ENCODE measurements at places on chromosomes 5 and 9. TPM values are rescaled to one million over a fixed set of nuclear protein-coding genes. Genes with fewer than 3 reads are reported as not detected.

DNA sequence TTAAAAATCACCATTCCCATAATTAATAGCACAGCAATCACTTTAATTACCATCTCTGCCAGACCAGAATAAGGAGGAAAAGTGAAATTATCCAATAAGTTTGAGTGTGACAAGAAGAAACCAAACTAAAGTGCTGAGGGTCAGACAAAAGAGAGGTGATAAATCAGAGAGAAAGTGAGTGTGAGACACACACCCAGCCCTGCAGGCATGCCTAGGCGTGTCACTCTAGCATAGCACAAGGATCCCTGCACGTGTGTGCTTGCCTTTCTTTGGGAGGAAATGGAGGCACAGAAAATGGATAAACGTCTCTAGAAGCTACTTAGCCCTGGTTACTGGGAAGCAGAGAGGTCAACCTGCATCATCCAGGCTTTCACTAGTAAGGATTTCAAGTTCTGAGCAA is 56.2 kb downstream of the SEMA6A start:
- DNase-seq: peak; percentile 38

EXOC3 gene
- total RNA-seq: 240 TPM

DNA sequence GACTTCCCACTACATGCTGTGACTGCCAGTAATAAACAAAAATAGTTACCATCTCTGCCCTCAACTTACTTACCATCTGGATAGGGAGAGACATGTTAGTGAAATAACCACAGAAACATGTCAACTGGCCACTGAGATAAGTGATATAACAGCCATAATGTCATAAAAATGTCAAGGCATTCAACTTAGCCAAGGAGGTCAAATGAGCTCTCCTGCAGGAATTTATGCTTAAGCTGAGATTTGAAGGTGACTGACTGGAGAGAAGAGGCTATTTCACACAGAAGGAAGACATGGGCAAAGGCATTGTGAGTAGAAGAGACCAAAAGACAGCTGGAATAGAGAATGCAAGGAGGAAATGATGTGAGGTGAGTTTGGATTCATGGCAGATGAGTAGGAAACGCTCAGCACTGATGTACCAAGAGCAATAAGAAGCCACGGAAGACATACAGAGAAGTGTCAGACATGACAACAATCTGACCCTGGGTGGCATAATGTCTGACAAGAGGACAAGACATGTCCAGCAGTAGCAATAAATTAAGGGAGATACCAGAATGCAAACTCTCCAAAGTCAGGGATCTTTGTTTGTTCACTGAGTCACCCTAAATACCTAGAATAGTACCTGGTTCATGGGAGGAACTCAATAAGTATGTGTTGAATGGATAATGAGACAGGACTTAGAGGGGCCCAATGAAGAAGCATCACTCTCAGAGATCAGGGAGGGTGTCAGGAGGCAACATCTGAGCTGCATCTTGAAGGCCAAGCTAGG is 318.8 kb downstream of the ACTL7B start:
- no peak for DNase-seq

DNA sequence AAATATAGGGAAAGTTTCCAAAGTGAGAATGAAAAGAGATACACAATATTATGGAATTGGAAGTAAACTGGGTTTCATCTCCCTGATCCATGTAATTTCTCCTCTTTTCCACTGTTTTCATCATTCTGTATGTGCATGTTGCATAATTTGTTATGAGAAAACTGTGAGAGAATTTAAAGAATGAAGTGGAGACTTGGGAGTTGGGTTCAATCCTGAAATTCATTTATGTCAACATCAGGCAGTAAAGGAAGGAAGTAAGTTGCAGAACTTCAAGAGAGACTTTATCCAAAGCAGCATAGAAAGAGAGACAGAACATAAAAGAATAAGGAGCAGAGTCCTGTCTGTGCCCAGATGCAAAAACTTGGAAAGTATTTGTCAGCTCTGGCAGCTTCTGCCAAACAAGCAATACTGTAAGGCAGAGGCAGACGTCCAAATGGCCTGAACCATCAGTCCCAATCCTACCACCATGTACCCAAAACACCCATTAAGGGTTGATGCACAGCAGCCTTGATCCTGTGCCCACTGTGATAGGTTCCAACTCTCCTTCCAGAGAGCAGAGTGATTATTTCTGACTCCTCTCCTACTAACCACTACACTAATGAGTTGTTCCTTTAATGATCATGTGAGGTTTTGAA is 425.3 kb upstream of the CDH6 start:
- DNase-seq: no peak

DNA sequence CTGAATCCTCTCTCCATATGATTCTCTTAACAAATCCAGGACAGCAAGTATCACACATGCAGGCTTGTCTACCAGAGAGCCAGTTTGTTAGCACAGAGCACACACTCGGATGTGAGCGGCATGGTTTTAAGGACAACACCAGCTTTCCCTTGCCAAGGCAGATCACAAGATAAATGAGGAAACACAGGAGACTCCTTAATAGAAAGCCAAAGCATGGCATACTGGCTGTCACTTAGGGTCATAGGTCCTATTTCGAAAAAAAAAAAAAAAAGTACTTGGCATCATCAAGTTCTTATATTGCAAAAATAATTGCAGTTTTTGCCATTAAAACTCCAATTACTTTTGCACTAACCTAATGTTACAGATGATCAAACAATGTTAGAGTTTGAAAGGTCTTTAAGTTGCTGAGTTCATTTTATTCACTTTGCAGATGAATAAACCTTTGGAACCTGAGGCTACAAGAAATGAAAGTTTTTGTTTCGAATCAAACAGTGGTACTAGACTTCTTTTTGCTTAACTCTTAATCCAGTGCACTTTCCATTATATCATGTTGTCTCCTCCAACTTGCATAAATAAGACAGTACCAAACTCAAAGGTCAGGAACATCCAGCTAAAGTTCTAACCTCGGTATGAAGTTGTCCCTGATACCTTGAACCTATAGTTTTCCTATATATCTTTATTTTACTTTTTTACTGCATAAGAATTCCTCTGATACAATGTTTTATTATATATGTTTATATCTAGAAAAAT is 138.5 kb downstream of the MPDZ start:
- no peak for DNase-seq

CATSPER3 gene
- total RNA-seq: 4.1 TPM

DNA sequence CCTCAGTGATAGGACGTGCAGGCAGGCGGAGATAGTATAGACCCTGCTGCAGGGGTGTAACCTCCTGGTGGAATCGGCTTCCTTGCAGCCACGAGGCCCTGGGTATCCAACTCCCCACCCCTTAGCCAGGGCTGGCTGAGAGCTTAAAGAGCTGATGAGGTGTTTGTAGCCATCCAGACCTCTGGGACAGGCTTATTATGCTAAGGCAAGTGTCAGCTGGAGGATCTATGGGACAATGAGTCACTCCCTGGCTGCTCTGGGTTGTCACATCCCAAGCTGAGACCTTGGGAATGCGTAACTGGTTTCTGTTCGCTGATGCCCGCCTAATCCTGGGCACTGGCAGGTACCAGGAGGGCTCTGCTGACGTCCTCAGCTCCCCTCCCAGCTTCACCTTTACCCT is 38.9 kb downstream of the DAB2IP start:
- DNase-seq: no peak

- no peak for DNase-seq
Measured at GRCh38 chr9:99069546-99069945, 35.4 kb upstream of the TGFBR1 start.

CLK4 gene
- total RNA-seq: 72.6 TPM

DNA sequence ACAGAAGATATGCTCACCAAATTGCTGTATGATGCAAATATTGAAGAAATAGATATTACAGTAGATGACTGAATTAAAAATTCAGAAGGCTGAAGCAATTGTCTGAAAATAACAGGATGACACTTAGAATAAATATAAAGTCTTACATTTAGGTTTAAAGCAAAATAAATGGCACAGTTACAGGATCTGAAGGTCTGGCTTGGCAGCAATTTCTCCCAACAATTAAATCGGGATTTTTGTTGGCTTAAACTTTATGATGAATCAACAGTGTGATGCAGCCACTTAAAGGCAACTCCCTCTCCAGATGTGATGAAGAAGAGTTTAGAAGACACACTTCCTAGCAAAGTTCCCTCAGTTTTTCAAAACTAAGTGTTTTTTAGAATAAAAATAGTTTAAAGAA is 80.5 kb downstream of the NREP start:
- DNase-seq: no peak

GRCh38 chr9:93159601-93160471 is 24.1 kb upstream of the WNK2 start:
- peak; percentile 89 for DNase-seq

DCANP1 gene
- not detected for total RNA-seq

GZMA gene
- not detected for total RNA-seq

- DNase-seq: no peak
Measured at GRCh38 chr9:37066139-37066725, 32.2 kb upstream of the PAX5 start.

DNA sequence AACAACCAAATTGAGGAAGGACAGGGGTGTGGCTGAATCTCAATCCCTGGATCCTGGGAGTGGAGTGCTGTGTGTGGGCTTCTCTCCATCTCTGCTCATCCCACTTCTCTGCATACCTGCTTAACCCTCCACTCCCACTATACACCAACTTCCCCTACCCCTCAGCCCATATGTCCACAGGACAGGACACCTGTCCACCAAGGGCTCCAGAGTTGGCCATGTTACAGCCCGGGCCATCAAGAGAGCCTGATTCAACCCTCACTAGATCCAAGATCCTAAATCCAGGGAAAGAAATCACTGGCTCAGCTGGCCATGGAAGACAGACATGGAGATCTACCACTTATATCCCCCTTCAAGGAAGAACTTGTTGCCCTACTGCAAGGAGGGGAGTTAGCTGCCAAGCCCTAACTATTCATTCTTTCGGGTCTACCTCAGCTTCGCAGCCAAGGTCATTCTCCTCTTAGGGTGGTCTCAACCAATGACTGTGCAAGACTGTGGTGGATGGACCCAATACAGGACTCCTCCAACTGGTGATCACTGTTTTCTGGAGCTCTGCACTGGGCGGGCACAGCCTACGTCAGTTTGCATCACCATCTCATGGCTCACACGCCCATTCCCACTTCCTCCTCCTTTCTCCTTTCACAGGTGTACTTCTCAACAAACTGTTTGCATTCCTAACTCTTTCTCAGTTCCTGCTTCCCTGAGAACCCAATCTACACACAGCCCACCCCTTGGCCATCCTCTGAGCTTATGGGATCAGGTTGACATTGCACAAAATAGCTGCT is 53.7 kb upstream of the ZBTB43 start:
- no peak for DNase-seq

- no peak for DNase-seq
Measured at GRCh38 chr5:1113332-1113690, 1.4 kb upstream of the SLC12A7 start.

LYSMD3 gene
- total RNA-seq: 19.0 TPM

ZNF883 gene
- total RNA-seq: not detected

DNA sequence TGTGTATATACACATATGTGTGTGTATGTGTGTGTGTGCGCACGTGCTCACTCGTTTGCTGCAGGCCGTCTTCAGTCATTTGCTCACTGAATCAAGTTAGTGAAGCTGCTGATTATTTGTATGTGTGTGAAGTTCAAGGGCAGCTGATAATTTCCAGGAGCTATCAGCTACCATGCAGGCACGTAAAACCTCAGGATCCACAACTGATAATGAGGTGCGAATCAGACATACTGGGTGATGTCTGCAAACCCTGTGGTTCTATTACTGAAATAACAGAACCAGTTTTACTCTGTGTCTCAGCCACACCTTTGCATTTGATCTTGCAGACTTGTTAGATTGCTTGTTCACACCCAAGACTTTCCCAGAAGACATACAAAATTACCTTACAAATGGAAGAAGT is 257.6 kb downstream of the TAF11L14 start:
- DNase-seq: no peak

DNA sequence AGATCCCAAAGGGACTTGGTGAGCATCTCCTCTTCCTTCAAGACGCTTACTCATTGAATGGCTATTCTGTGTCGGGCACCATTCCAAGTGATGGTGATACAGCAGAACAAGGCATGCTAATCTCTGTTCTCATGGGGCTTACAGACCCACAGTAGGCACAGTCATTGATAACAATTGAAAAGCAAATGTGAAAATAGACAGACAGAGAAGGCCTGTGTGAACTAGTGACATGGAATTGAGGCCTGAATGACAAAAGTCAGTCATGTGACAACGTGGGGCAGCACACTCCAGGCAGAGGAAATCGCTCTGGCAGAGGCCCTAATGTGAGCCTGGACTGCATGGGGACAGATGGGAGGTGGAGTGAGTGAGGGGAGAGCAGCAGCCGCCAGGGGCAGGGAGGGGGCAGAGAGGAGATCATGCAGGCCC is 70.7 kb upstream of the CPLX2 start:
- no peak for DNase-seq

MYMK gene
- total RNA-seq: not detected

DNA sequence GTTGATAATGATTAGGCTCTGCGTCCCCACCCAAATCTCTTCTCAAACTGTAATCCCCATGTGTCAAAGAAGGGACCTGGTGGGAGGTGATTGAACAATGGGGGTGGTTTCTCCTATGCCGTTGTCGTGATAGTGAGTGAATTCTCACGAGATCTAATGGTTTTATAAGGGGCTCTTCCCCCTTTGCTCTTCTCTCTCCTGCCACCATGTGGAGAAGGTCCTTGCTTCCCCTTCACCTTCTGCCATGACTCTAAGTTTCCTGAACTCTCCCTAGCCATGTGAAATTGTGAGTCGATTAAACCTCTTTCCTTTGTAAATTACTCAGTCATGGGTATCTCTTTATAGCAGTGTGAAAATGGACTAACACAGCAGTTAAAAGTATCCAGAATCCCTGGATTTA is 715.2 kb upstream of the DMAC1 start:
- no peak for DNase-seq

GRCh38 chr9:79768194-79768593 is 196.4 kb downstream of the TLE4 start:
- no peak for DNase-seq

DNA sequence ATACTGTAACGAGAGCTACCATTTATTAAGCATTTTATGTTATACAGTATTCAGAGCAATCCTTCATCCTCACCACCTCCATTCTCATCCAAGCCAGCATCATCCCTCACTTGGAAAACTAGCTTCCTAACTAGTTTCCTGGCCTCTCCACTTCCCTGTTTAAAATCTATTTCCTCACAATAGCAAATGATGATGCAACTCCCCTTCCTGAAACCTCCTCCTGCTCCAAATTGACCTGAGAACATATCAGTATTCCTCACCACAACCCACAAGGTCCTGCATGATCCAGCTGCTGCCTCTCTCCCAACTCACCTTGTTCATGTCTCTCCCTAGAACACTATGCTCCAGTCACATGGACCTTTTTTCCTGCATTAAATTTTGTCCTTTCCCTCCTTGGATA is 4.3 kb upstream of the SLC36A2 start:
- DNase-seq: no peak

- no peak for DNase-seq
Measured at GRCh38 chr9:133044661-133045060, 13.9 kb downstream of the GTF3C5 start.

ZBTB26 gene
- 6.7 TPM for total RNA-seq

DNA sequence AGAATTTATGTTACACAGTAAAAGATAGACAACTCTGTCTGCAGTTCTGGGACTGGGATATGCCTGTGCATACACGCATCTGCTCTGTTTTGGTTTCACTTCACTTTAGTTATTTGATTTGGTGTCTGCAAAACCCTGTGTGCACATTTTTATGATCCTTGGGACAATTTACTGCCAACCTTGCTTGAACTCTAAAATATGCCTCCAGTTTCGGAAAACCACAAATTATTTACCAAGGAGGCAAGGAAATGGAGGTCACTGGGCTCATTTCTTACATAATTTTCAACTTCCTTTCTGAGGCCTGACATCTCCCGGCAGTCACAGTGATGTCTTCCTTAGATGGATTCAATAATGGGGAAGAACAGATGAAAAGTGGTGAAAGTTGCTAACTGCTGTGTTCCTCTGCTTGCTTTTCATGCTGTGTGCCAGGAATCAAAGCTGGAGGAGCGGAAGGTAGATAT is 61.2 kb upstream of the TAF11L2 start:
- DNase-seq: no peak

CDKN2B-AS1 gene
- 46.0 TPM for total RNA-seq

Measured in transverse colon (tissue), 4 donors.